Melanocyte of skin (primary cell): ENCODE measurements at places on chromosomes 2 and 18. TPM values are rescaled to one million over a fixed set of nuclear protein-coding genes. Genes with fewer than 3 reads are reported as not detected.

PRSS56 gene
- under 0.01 TPM in 1 of 2 replicates, not detected in the other for total RNA-seq

BCL11A gene
- 0.62 and 0.67 TPM in 2 replicates for total RNA-seq

PPM1G gene
- 98.6 and 102 TPM in 2 replicates for total RNA-seq

EMILIN1 gene
- 4.0 and 8.0 TPM in 2 replicates for total RNA-seq

POTEJ gene
- not detected in 2 replicates for total RNA-seq
